ENCODE measurements at places on chromosomes 4 and X.

DNA sequence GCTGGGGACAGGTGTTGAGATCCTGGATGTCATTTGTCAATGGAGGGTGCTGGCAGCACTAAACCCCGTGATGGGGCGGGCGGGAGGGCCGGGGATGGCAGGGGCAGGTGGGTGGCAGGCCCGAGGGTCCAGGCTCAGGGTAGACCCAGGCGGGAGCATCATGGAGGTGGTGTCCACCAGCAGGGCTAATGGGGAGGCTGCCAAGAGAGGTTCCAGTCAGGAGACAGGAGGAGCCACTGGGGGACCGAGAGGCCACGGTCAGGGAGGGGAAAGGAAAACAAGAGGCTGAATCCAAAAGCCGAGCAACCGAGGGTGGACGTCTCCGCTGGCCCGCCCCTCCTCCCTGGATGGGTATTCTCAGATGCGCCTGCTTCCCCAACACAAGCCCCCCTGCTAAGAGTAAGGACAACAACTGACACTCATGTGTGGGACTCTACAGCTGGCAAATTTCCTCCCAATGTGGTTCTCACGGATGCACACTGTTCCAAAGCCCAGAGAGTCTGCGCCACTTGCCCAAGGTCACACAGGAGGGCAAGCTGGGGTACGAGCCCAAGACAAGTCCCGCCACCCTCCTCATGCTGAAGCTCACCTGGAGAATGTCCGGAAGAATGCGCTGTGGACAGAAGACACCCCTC lies 132.0 kb downstream of the CPZ start:
- DNase-seq: no peak

DNA sequence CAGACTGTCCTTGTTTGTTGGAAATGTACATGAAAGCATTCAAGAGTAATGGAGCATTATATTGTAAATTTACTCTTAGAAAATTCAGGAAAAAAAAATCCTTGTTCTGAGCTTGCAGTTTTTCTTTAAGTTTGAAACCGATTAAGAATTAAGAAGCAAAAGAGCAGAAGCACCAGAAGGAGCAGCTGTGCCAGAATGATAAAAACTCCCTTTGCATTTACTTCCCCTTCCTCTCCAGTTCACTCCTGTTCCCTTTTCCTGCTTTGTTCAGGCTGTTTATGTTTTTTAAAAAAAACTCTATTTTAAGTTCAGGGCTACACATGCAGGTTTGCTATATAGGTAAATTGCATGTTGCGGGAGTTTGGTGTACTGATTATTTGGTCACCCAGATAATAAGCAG lies 90.3 kb downstream of the ATOH1 start:
- no peak for DNase-seq

- no peak for DNase-seq
Observed at GRCh38 chr4:3519468-3520264, 12.6 kb downstream of the LRPAP1 start.

DNA sequence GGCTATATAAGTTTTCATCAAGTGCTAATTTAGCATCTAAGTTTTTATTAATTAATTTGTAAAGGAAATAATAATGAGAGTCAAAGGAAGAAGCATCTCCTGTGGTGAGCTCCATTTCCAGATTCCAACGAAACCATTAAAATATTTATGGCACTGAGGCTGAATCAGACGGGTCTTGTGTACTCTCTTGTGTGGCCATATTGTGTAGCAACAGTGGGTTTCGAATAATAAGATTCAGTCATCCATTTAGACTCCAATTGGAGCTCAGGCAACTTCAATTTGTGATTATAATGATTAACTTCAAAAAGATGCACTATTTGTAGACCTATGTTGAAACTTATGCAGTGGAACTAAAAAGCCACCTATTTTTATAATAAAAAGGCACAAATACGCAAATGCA lies 82.4 kb downstream of the SNCA start:
- DNase-seq: no peak

- no peak for DNase-seq
Observed at GRCh38 chrX:144334577-144334976, 450.7 kb downstream of the UBE2NL start.

GRCh38 chr4:76388160-76388908 lies 32.6 kb downstream of the CCDC158 start:
- no peak for DNase-seq

DNA sequence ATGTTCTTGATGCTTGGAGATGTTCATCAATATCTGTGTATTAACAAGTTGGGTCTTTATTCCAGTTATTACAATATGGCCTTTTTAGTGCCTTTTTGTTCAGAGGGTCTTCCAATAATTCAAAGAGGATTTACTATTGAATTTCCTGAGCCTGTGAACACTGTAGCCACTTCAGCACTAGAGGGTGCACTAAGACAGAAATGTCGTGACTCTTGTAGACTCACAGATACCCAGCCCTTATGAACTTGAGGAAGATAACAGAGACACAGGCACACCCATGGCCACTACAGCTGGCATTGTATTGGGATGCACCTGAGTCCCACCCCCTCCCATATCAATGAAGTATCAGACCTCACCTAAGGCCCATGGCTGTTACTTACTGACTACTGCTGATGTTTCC lies 54.4 kb upstream of the ACTRT1 start:
- no peak for DNase-seq

GRCh38 chr4:146235654-146236177 lies 21.4 kb downstream of the REELD1 start:
- no peak for DNase-seq

GRCh38 chrX:72621625-72622485 lies 49.2 kb upstream of the HDAC8 start:
- DNase-seq: no peak

- no peak for DNase-seq
Observed at GRCh38 chrX:154305541-154306205, 10.1 kb downstream of the TKTL1 start.

- no peak for DNase-seq
Observed at GRCh38 chrX:133235830-133236229, 17.7 kb upstream of the TFDP3 start.

DNA sequence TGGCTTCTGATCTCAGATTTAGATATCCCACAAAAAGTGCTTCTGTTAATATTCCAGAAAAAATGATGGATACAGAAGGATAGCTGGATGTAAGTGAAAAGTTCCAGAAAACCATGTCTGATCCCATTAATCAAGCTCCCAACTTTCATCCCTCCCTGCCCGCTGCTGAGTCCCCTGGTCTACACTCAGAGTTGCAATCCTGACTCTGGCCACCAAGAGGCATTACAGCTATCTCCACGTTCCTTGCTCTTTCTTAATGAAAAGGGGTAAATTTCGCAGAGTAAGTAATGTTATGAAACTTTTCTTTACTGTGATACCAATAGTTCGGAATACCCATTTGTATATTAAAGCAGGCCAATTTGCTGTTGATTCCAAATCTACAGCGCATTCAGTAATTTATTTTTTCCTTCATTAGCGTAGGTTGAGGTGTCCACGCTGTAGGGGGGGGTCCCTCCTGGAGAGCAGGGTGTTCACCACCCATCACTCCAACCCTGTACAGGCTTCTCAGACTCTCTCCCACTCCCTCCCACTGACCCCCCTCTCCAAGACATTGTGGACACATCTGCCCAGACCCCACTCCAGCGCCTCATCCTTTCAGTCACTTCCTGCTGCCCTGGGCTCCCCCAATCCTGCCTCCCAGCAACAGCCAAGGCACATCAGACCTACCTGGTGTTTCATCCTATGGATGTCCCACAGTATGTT lies 55.1 kb downstream of the RAB40A start:
- no peak for DNase-seq

DNA sequence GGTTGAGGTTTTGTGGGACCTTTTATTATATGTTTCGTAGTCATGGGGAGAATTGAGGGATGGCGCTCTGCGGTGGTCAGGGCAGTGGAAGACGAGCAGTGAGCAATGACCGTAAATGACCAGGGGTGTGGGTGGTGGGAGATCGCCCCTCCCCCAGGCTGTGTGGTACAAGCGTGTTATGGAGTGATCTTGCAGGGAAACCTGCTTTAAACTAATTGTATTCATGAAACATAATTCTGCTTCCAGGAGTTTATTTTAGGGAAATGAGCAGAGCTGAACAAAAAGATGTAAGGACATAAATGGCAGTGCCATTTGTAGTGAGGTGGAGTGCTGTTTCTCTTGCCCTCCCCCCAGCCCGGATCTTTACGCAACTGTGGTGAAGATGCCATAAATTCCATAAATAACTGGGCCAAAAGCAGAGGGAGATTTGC lies 20.2 kb downstream of the GYG2 start:
- no peak for DNase-seq

DNA sequence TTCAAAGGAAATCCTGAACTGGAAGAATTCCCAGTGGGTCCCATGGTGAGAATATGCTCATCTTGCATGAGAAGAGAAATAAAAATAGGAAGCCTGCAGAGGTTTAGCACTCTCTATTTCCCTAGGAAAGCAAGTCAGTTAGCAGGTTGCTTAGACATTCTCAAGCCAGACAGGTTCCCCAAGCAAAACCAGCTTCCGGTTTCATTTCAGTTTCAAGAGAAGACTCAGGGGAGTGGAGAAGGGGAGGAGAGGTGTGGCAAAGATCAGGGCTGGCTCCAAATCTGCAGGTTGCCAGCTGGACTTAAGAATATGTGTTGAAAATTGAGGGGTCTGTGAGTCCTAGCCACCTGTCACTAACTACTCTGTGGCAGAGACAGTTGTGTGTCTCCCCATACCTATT lies 107.5 kb downstream of the CLNK start:
- DNase-seq: no peak

DNA sequence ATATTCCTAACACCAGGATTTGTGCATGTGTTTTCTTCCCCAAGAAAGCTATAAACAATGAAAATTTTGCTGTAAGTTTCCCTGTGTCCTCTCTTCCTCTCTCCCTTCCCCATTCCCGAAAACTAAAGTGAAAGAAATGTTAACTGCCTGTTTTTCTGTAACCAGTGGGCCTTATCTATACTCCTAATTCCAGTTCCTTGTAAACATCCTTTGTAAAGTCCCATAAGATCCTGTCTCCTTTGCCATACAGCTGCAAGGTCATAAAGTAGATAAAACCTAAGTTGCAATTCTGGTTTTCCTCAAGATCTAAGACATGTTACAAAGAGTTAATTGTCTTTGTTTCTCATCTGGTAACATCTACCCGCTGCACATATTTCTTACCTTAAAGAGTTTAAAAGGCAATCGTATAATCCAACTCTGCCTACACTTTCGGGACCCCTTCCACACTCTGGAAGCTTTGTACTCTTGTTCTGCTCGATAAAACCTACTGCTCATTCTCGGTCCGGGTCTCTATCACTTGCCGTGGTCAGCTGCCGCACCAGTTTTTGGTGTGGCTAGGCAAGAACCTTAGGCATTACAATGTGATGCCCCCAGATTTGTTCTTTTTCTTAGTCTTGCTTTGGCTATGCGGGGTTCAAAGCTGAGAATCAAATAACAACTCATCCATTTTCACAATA lies 20.5 kb downstream of the UGT2B7 start:
- no peak for DNase-seq

GRCh38 chr4:141356963-141357335 lies 136.3 kb downstream of the ZNF330 start:
- no peak for DNase-seq

GRCh38 chrX:78643096-78643495 lies 16.0 kb downstream of the RTL3 start:
- no peak for DNase-seq

DNA sequence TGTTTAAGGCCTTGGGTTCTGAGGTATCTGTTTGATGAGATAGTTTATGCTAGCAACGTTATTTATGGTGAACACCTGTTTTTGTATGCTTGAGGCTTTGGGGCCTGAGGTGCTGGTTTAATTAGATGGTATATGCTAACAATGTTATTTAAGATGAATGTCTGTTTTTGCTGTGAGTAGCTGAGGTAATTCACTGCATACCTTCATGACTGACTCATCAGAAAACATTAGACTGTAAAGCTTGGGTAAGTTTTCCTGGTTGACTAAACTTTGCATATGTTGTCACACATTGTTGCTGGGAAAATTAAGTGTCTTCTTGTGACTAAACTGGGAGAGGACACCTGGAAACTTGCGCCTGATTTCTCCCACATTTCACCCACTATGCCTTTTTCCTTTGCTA lies 1026.6 kb downstream of the RAPGEF2 start:
- no peak for DNase-seq

- DNase-seq: no peak
Observed at GRCh38 chr4:60463857-60464502, 736.1 kb upstream of the ADGRL3 start.

GRCh38 chrX:110006821-110007375 lies 4.0 kb downstream of the TMEM164 start:
- DNase-seq: no peak

DNA sequence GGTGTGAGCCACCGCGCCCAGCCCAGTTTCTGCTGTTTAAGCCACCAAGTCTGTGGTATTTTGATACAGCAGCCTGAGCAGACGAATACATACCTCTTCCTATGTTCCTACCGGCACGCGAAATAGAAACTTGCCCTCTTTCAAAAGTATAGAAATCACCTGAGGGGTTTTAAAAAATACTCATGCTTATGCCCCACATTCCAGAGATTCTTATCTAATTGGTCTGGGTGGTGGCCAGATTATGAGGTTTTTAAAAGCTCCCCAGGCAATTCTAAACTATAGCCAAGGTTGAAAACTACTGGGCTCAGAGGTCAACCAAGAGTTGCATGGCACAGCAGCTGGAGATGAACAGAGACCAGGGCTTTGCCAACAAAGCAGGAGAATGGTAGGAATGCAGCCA lies 24.9 kb upstream of the HUWE1 start:
- no peak for DNase-seq

DNA sequence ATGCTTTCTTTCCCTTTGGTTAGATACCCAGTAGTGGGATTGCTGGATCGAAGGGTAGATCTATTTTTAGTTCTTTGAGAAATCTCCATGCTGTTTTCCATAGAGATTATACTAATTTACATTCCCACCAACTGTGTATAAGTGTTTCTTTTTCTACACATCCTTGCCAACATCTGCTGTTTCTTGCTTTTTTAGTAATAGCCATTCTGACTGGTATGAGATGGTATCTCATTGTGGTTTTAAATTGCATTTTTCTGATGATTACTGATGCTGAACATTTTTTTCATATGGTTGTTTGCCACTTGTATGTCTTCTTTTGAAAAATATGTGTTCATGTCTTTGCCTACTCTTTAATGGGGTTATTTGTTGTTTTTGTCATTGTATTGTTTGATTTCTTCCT lies 6.6 kb upstream of the AGA start:
- DNase-seq: no peak

DNA sequence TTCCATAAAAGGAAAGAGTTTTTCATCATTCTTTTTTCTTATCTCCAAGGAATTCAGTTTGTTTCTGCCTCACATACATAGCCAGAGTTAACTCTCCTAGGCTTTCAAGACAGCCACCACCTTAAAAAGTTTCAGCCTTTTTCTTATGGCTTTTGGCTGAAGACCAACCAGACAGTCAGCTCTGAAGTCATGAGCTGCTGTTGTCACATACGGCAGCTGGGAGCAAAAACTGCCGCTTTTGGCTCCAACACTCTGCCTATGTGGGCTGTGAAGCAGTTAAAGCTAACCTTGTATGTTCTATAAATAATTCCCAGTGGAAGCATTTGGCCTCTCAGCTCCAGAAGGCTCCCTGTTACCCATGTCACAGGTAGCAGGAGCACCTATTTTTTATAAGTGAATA lies 104.1 kb downstream of the KLHL4 start:
- no peak for DNase-seq

All from DMS79 treated with DMSO at 0.1 percent for 48 hours (cell line).